Activated naive CD8-positive, alpha-beta T cell treated with anti-CD3 and anti-CD28 coated beads, Interleukin-2, amount 10 ng/mL, durations not matched to agents 7 days and 5 days (primary cell): ENCODE measurements at places on chromosomes 4 and X.

GRCh38 chr4:169236873-169237626 lies 33.7 kb downstream of the SH3RF1 start:
- no peak for DNase-seq

GRCh38 chr4:155809835-155810234 lies 51.0 kb downstream of the GUCY1B1 start:
- DNase-seq, result no peak

DNA sequence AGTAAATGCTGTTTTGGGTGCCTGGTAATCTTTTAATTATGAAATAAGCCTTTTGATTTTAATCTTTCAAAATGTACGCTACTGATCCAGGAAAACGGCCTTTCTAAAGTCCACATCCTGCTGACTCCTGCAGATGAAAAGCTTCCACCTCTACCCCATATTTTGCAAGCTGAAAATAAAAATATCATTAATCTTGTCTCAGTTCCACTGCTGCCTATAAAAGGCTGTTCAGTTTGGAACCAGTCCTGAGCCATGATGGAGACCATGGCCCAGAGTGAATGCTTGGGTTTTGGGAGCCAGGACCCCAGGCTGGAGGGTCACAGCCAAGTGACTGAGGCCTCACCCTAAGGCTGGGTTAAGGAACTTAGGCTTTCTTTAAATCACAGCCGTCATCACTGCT lies 110.8 kb downstream of the AFF1 start:
- DNase-seq, result no peak

GRCh38 chr4:120026853-120027252 lies 39.8 kb downstream of the MAD2L1 start:
- no peak for DNase-seq

GRCh38 chr4:90093526-90093925 lies 33.7 kb upstream of the CCSER1 start:
- no peak for DNase-seq

DNA sequence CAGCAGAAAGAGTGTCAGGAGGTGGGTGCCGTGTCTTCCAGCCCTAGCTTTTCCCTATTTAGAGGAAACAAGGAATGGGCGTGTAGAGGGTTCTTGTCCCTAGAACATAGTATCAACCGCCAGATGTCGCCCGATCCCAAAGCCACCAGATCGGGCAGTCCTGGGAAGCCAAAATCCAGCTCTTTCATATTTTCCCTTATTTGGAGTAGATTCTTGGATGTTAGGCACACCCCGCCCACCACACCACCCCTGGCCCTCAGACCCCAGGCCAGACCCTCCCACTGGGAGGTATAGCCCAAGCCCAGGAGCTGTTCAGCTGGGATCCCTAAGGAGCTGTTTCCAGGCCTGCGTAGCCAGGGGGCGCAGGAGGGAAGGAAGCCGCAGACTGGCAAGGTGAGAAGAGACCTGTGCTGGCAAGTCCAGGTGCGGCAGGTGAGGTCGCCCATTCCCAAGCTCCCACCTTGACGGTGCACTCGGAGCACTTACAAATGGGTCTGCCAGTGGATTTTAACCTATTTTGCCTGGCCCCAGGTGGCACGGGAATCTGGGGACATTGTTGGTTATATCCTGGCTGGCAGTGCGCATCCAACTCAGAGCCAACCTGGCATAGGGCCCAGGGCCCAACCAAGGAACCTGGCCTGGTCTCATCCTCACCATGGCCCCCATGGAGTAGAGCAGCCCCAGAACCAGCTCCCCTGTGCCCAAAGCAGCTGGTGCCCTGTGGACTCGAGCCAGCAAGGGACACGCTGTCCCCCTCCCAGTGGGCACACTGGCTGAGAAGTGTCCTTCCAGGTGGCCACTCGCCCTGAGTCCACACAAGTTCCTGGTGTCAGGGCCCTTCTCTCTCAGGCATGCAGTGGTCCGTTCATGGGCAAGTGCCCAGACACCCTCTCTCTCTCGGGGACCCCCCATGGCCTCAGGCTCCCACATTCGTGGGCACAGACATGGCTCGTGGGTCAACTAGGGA lies 811 bp downstream of the FLNA start:
- DNase-seq, result no peak

- no peak for DNase-seq
Measured at GRCh38 chr4:13130848-13131247, 353.3 kb downstream of the RAB28 start.

DNA sequence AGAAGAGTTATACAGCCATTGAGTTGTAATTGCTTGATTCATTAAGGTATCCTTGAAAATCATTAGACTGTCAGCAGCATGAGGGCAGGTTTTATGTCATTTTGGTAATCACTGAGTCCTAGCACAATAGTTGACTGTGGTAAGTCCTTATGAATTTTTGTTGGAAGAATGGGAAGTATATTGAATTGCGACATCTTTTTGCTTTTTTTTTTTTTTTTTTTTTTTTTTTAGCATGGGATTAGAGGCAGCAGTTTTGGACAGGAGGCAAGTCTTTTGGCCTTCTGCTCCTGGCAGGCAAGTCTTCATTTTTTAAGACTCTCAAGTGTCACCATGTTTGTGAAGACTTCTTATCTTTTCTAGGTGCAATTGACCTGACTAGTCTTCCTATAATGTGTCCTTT lies 29.7 kb downstream of the PRRG1 start:
- DNase-seq, result no peak

- DNase-seq, result no peak
Measured at GRCh38 chr4:73281982-73282381, 23.4 kb upstream of the ANKRD17 start.

- no peak for DNase-seq
Measured at GRCh38 chr4:25580633-25581467, 74.8 kb upstream of the SLC34A2 start.

DNA sequence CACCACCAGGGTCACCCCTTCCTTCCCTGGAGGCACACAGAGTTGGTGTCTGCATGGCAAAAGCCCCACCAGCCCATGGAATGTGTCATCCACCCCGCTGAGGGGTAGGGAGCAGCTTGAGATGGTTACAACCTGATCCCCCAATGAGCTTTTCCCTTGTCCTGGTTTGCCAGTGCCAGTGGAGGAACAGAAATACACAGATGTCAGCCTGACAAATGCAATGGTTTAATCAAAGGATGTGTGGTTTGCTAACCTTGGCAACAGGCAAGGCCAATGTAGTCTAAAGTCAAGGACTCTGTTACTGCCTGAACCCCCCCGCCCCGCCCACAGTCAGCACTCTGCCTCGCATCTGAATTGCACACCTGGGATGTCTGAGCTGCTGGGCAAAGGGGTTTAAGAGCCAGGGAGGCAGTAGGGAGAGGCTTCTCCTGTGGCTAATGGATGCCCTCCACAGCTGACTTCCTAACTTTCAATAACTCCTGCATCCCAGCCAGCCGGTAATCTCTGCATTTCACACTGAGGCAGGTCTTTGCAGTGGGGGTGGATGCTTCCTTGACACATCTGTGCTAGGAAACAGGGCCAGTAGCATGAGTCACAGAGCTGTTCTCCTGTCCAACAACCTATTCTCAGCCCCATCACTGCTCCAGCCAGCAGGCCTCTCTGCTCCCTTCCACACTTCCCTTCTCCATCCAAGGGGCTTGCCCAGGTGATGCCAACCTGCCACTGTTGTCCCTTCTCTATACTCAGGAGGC lies 137.5 kb downstream of the AMMECR1 start:
- DNase-seq, result no peak

DNA sequence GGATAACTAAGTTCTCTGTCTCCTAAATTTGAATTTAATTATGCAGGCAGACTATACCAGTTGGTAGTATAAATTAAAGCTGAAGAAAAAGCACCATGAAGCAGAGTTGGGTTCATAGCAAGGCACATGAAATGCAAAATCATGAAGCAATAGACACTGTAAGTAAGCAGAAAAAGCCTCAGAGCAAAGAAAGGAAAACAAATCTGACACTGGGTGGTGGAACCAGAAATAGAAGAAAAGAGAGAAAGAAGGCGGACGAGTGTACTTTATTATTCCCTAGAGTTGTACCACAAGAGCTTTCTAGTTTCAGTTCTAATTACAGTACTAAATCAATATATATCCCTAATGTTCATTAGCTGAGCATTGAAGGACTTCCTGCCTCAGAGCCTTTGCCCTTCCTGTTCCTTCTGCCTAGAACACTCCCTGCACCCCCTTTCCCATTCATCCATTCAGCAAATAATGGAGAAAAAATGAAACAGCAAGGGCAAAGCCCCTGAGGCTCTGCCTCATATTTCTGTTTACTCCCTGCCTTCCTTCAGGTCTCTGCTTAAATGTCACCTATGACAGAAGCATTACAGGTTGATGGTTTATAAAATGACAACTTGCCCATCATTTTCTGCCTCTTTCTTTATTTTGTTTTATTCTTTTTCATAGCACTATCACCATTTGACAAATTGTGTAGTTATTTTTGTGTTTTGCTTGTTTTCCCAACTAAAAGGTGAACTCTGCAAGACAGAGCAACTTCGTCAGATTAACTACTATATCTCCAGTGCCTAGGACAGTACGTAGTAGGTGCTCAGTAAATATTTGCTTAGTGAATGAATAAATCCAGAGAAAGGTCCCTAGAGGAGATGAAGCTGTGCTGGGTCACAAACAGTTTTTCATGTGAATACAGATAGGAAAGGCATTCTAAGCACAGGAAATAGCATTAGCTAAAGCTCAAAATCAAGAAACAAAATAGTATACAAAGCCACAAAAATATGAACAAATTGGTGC lies 154.0 kb upstream of the RASGEF1B start:
- DNase-seq, result no peak

DNA sequence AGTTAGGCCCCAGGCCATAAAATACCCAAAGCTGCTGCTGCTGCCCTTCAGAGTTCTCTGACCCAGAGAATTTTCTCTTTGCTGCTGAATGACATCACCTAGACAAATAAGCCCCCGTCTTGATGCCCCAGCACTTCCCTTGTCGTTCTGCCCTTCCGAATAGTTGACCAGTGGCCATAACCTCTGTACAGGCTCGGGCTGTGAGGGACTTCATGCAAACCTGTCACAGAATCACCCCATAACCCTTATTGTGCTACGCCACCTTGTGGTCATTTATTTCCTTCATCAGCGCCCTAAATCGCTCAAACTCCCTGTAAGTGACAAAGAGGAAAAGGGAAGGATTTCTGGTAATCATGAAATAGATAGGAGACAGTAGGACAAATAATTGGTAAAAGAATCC lies 18.8 kb downstream of the SPACA5 start:
- peak; percentile 30 for DNase-seq

DNA sequence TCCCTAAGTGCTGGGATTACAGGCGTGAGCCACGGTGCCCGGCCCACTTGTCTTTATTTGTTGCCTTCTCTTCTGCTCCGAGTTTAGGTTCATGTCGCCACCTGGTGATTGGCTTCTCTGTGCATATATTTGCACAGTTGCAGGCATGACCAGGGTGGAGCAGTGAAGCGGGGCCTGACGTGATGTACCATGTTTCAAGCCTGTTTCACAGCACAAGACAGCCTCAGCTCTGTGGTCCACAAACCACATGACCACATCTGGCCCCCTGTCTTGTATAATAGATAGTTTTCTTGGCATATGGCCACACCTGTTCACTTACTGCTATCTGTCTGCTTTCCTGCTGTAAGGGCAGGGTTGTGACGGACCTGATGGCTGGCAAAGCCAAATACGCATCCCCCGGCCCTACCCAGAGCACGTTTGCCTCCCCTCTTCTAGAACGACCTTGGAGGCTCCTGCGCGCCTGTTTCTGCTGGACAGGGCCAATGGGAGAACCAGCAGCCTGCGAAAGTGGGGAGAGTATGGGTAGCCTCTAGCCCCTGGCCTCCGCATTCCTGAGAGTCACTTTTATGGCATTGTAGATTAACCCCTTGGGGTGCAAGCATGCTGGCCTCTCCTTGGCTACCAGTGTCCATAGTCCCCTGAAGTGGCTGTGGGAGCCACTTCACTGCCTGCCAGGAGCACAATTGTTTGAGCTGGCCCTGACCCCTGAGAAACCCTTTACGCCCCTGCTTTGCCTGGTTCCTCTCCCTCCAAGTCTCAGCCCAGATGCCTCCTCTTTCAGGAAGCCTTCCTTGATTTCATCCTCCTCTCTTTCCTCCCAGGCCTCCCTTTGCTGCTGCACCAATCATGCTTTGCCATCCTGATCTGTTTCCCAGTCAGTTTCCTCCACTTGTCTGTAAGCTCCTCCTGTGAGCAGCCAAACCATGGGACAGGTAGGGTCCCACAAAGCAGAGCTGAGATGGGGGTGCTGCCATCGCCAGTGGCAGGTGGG lies 6.0 kb upstream of the SH3TC1 start:
- no peak for DNase-seq

GRCh38 chrX:82764521-82764920 lies 743.6 kb upstream of the POU3F4 start:
- no peak for DNase-seq

DNA sequence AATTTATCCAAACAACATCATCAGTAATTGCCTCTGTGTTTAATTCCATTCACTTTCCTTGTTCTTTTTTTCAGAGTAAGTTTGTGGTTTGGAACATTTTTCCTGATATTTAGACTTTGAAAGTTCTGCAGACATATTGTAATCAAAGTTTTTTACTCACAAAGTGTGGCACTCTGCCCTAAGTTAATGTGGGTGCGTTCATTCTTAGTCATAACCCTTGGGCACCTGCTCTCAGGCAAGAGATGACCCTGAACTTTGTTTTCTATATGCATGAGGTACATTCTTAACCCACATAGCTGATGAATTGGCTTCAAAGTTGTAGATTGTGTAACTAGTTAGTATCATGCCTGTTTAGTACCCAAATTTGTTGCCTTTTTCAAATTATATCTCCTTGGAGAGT lies 424.3 kb downstream of the GRXCR1 start:
- no peak for DNase-seq

GRCh38 chrX:37926700-37927099 lies 79.3 kb upstream of the DYNLT3 start:
- no peak for DNase-seq

DNA sequence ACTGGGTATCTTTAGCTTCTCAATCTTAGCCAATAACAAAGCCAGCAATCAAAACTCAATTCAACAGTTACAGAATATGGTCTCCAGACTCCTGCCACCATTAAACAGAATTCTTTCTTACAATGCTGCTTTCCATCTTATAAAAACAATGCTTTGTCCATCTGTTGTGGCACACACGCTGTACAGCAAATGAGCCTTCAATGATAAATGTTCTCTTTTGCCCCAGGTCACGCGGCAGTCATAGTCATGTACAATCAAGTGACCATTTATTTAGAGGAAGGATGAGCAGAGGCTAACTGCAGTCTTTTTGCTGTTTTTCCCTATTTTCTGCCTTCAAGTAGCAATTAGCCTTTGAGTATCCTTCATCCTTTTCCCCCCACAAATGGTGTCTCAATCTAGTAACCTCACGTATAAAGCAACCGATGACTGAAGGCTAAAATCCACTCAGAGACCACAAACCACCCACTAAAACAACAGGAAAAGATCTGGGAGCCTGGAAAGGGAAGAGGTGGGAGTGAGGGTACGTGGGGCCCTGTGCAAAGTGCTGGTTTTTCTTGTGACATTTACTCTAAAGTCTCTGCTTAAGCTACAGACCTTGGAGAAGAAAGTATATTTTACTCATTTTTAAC lies 24.4 kb downstream of the TRIM2 start:
- no peak for DNase-seq

GRCh38 chrX:101237041-101237440 lies 17.5 kb downstream of the DRP2 start:
- no peak for DNase-seq

GRCh38 chrX:10199212-10199611 lies 42.4 kb downstream of the CLCN4 start:
- DNase-seq, result no peak

- DNase-seq, result no peak
Measured at GRCh38 chrX:153312842-153313241, 8.7 kb downstream of the PNMA6F start.

GRCh38 chr4:78214078-78214477 lies 157.0 kb downstream of the FRAS1 start:
- DNase-seq, result no peak
